ENCODE measurements at places on chromosomes 6 and 20.
A peak's percentile ranks its signal among the peaks of the same experiment; 100 is the strongest.

GRCh38 chr6:153096031-153096430 is 35.1 kb downstream of the RGS17 start:
- DNase-seq, result no peak

DNA sequence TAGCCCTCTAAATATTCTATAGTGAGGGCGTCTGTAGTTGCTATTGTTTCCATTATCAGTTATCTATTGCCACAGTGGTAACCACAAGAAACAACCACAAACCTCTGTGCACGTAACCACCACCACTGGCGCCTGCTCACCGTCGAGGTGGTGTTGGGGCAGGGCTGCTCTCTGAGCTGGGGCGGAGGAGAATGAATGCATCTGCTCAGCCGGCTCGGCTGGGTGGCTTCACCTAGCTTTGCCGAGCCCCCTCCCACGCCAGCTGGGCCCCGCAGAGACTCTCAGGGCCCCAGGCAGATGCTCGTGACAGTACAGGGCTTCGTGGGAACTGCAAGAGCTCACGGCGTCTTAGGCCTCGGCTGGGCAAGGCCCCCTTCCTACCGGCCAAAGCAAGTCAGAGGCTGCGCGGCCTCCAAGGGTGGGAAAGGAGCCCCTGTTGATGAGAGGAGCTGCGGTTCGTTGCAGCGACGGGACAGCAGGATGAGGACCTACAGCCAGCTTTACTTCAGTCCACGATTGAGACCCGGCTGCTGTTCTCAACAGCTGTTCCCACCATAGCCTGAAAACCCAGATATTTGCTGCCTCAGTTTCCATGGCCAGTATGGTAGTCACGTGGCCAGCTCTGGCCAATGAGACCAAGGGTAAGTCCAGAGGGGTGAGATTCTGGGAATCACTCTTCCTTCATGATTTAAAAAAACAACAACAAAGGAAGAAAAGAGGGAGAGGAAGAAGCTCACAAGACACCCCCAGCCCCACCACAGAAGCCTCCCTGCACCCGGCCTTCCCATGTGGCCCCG is 120.2 kb upstream of the AFDN start:
- DNase-seq, result peak; percentile 77

GRCh38 chr6:80437221-80437620 is 330.8 kb downstream of the BCKDHB start:
- no peak for DNase-seq

DNA sequence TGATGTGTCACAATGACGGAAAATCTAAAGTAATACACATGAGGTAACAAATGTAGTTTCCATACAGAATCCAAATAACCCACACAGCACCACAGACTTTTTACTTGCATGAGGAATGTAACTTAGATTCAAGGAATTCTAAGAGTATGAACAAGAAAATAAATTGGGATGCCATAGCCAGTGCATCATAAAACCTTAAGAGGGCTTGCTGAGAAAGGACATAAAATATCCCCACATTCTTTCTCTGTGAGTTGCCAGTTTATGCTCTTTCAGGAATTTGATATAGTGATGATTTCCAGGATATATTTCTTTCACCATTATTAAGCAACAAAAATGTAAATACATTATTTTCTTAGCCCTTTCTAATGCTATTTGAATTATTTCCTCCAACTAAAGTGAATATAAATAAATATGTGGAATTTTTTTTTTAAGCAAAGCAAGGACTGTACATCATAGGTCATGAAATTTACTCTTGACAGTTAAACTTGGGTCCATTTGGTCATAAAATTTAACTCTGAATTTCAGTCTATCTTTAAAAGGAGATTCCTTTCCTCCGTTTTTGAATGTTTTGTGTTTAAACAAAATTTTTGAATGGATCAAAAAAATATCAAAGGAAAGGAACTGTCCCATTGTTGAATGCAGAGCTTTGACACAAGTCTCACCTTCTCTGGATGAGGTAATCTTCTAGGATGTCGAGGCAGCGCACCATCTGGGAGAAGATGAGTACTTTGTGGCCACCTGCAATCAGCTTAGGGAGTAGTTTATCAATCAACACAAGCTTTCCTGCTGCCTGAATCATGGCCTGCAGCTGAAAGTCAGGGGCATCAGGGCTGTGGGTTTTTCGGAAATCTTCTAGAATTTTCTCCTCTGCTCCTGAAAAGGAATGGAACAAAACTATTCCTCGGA is 116.3 kb upstream of the EMILIN3 start:
- DNase-seq, result no peak

DNA sequence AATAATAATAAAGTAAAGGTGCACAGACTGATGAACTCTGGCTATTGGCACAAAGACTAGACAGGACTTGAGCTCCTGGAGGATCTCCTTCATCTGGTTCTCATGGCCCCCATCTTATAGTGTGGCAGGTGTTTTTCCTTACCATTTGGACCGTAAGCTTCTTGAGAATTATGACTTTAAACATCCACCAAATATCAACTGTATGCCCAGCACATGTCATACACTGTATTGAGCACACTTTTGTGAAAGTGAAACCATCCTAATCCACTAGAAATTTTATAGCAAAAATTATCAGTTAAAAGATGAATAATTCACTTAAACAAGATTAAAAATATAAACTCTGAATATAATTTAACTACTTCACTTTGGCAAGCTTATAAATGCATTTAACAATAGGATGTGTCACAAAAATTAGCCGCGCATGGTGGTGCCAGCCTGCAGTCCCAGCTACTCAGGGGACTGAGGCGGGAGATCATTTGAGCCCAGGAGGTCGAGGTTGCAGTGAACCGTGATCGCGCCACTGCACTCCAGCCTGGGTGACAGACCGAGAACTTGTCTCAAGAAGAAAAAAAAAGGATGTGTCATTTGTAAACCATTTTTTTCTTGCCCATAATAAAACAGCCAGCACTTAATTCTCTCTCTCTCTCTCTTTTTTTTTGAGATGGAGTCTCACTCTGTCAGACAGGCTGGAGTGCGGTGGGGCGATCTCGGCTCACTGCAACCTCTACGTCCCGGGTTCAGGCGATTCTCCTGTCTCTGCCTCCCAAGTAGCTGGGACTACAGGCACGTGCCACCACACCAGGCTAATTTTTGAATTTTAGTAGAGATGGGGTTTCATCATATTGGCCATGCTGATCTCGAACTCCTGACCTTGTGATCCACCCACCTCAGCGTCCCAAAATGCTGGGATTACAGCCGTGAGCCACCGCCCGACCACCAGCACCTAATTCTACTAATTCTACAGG is 9.1 kb downstream of the HIVEP2 start:
- no peak for DNase-seq

- no peak for DNase-seq
Measured at GRCh38 chr6:41193171-41193734, 7.7 kb downstream of the TREML2 start.

GRCh38 chr20:43988867-43989266 is 74.2 kb downstream of the TOX2 start:
- DNase-seq, result no peak

DNA sequence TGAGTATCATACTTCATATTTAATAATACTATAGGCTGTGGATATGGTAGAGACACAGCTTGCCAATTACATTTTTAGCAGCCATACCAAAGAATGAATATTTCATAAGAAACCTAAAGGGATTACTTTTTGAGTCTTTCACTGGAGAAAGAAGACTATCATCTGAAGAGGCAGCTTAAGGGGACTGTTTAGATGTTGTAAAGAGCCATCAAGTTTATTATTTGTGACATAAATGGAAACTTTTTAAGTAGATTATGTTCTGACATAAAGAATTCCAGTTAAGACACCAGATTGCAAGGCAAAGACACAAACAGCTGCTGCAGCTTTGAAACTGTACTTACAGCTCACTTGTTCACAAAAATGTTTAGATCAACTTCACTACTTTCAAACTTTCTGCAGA is 429.4 kb downstream of the TFAP2A start:
- no peak for DNase-seq

DNA sequence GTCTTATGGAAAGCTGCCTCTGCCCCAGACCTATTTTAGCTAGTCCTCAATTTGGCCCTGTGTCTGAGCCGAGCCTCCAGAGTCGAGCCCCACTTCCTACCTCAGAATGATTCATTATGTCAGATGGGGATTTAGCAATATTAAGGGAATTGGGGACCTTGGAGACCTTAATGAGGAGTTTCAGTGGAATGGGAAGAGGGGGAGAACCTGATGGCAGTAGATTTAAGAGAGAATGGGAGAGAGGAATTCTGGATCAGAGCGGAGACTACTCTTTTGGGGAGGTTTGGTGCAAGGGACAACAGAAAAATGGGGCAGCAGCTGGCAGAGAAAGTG is 63.5 kb downstream of the EFHC1 start:
- DNase-seq, result no peak

GRCh38 chr6:113610377-113610988 is 246.7 kb upstream of the MARCKS start:
- DNase-seq, result no peak

- no peak for DNase-seq
Measured at GRCh38 chr6:47810885-47811284, 29.1 kb downstream of the OPN5 start.

DNA sequence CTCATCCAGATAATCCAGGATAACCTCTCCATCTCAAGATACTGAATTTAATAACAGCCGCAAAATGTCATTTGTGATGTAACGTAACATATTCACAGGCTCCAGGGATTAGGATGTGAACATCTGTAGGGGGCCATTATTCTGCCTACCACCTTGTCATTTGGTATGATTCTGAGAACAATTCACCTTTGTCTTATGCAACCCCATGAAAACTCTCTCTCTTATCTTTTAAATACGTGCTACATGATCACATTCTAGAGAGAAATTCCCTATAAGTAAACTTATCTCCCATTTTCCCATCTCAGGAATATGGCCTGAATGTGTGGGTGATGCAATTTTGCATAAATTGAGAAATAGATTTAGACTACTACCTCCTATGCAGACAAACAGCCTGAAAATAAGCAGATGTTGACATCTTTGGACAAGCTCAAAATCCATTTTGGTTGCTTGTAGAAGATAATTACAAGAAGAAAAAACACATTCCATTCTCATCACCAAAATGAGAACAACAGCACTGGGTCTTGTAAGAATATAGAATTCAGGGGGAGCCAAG is 255.4 kb upstream of the STXBP5 start:
- DNase-seq, result no peak

DNA sequence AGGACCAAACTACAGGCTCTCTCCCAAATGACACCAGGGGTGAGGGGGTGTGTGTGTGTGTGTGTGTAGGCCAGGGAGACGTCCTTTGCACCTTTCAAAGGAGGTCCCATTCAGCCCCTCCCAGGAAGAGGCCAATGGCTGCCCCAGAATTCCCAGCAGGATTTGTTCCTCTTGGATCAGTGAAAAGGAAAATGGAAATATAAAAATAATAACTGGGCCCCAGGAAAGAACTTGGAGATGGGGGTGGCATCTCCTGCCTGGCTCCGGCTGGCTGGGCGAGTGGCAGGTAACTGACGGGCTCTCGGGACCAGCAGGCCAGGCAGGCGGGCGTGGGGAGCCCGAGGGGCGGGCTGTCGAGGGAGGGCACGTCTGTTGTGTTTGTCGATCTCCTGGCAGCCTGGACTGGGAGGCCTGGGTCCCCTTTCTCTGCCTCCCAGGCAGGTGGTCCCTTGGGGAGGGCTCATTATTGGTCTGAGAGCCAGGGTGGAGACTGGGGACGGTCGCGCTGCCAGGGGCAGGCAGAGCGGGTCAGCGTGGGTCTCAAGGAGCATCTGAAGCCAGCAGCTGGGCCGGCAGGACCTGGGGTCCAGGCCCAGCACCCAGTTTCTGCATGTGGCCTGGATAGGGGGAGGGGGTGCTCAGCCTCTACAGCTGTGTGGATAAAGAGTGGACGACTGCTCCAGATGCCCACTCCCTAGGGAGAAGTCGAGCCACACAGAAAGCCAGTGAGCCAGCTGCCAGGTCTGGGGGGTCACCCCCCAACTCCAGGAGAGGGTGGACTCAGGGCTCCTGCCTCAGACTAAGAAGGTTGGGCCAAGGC is 3.1 kb downstream of the NOL4L start:
- no peak for DNase-seq

DNA sequence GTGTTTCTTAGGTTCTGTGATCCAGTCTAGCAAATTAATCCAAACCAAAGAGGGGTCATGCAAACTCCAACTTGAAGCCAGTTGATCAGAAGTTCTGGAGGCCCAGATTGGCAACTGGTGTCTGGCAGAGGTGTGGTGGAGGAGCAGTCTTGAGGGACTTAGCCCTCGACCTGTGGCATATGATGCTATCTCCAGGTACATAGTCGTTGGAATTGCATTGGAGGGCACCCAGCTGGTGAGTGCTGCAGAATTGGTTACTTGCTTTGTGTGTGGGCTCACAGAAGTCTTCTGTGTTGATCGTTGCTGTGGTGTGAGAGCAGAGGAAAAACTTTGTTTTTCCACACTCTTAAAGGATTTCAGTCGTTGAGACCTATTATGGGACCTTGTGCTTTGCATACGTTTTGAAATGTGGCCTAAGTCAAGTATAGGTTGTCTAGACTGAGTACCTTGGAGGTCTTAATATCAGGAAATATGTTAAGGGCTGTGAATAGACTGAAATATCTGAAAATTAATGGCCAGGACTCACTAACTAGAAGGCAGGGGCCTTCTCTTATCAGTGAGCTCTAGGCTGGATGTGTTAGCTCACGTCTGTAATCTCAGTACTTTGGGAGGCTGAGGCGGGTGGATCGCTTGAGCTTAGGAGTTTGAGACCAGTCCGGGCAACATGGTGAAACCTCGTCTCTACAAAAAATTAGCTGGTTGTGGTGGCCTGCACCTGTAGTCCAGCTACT is 7.8 kb downstream of the PANK2 start:
- no peak for DNase-seq

GRCh38 chr20:43914311-43915210 is at the start of gene TOX2:
TOX2 (plus strand) TSS chr20:43914852; CDS start chr20:43914892, 40 bp downstream.
- DNase-seq, result peak; percentile 66

- DNase-seq, result no peak
Measured at GRCh38 chr6:130959951-130960350, 103.1 kb downstream of the EPB41L2 start.

- no peak for DNase-seq
Measured at GRCh38 chr20:41078329-41078728, 49.7 kb downstream of the TOP1 start.

GRCh38 chr6:170281331-170282292 is 9.3 kb downstream of the DLL1 start:
- DNase-seq, result no peak

GRCh38 chr6:23445157-23445710 is 680.8 kb upstream of the NRSN1 start:
- DNase-seq, result no peak

GRCh38 chr6:6812427-6812826 is 223.9 kb downstream of the LY86 start:
- no peak for DNase-seq

DNA sequence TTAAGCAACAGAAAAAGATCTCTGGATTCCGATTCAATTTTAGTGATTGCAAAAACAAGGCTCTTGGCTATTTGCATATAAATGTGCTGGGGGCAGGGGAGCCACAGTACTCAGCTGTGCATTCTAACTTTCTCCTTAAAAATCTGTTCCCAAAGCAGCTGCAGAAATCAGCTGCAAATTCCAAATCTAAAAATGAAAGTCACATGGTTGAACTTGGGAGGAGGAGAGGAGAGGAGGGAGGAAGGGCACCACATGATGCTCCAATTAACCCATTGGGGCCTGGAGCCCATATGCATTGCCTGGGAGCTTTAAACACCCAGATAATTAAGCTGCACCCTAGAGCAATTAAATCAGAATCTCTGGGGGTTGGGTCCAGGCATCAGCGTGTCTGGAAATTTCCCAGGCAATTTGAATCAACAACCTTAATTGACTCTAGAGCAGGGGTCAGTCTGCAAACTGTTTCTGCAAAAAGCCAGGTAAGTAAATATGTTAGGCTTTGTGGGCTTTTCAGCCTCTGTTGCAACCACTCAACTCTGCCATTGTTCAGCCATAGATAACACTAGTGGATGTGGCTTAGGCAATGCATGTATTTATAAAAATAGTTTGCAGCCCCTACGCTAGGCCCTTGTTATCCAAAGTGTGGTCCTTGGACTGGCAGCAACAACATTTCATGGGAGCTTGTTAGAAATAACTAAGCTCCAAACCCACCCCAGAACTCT is 508.1 kb downstream of the KIF16B start:
- DNase-seq, result no peak

All from activated CD8-positive, alpha-beta memory T cell treated with anti-CD3 and anti-CD28 coated beads for 24 hours (primary cell).